ENCODE measurements at places on chromosomes 1 and 21.

DNA sequence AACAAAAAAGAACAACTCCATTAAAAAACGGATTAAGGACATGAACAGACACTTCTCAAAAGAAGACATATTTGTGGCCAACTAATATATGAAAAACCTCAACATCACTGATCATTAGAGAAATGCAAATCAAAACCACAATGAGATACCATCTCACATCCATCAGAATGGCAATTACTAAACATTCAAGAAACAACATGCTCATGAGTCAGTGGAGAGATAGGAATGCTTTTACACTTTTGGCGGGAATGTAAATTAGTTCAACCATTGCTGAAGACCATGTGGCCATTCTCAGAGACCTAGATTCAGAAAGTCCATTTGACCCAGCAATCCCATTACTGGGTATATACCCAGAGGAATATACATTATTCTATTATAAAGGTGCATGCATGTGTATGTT lies 1442.6 kb upstream of the B3GALT2 start:
- no peak for DNase-seq

- no peak for DNase-seq
Measured at GRCh38 chr1:219824338-219824737, 104.0 kb downstream of the SLC30A10 start.

- no peak for DNase-seq
Measured at GRCh38 chr21:39104911-39105310, 78.3 kb downstream of the PSMG1 start.

- DNase-seq, result no peak
Measured at GRCh38 chr1:30600258-30600657, 123.1 kb downstream of the MATN1 start.

DNA sequence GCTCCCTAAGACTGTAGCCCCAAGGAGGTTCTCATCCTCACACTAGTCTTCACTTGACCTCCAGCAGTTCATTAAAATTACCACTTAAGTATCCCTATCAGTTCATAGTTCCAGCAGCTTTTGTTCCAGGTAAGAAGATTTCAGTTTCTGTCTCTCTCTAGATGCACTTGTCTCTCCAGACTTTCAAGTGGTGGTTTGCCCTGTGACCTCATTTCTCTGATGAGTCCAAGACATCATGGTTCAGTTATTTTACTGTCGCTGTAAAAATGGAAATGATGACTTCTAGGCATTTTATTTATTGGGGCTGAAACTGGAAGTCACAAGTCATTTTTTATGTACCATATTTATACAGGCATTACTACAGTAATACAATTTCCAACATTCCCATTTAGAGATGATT lies 17.9 kb upstream of the RGS18 start:
- no peak for DNase-seq

DNA sequence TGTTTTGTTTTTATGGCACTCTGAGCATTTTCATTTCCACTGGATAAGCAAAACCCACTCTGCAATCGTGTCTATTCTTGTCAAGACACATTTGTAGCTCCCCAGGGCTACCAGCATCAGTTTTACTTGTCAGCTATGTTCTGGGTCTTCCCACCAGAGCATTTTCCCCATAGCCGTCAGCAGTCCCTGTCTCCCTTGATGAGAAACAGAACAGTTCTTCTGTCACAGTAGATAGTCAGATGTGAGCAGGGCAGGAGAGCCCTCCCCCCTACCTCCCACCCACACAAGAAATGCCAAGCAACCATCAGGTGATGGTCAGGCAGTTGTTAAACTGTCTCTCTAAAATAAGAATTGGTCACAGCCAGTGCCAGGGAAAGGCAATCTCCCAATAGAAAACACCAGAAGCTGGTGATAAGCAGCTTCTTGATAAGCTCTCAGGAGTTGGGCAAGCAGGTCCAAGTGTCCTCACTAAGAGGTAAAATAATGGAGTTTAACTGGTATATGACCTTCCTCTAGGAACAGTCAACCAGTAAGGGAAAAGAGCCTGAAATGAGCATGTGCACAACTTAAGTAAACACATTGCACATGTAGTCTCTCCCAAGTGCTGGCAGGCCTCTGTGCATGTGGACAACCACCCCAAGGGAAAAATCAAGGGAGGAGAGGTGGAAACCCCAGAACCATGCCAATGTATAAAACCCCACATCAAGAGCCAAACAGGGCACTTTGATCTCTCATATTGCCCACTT lies 208.2 kb downstream of the S1PR1 start:
- no peak for DNase-seq
